HFFc6 (cell line): ENCODE measurements at places on chromosomes 5 and 9. TPM values are rescaled to one million over a fixed set of nuclear protein-coding genes. Genes with fewer than 3 reads are reported as not detected.

Gene PRELID2
- 4.0 to 7.0 TPM (median 5.0 TPM) in 3 replicates for total RNA-seq

GRCh38 chr9:85137696-85138095, 468.2 kb downstream of the NTRK2 start:
- DNase-seq, result no peak

Gene CTXN3
- total RNA-seq, result not detected in 3 replicates

GRCh38 chr5:141878186-141878710, at the start of gene PCDH1:
TSS of gene PCDH1 (minus strand) at chr5:141878410. CDS start at chr5:141878262, 148 bp downstream.
- no peak for DNase-seq

DNA sequence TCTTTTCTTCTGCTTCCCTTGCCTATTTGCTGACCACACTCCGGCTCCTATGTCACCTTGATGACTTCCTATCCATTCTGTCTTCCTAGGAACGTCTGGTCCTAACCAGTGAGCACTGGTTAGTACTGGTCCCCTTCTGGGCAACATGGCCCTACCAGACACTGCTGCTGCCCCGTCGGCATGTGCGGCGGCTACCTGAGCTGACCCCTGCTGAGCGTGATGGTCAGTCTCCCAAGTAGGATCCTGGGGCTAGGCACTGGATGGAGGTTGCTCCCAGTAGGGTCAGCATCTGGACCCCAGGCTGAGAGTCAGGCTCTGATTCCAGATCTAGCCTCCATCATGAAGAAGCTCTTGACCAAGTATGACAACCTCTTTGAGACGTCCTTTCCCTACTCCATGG, 2.2 kb downstream of the GALT start:
- no peak for DNase-seq

DNA sequence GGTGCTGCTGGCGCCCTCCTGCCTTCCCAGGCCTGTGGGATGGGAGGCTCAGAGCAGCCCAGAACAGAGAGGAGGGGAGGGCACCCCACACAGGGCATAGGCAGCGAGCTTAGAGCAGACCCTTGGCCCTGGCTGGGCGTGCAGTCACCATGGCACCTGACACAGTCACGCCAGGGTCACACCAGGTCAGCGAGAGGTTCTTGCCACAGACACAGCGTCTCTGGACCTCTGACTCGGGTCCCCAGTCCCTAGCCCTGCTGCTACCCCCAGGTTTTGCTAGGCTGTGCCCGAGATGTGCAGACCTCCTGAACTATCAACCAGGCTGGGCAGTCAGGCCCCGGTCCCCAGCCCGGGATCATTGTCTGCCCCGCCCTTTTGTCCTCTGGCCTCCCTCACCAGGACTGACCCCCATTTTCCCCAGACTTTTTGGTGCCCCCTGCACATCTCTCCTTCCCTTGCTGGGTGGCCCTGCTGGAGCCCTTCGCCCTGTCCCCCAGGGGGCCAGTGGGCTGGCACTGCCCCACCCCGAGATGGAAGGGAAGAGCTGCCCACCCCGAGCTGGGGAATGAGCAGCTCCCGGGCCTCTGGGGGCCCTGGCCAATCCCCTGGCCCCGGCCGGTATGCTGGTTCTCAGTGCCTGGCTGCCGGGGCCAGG, 24.5 kb upstream of the NOTCH1 start:
- DNase-seq, result no peak

Gene SLC25A48
- not detected in 2 replicates for total RNA-seq

GRCh38 chr5:102498271-102499034, at the start of gene SLCO6A1:
TSS of gene SLCO6A1 (minus strand) at chr5:102499001. CDS start at chr5:102498844, 157 bp downstream.
- DNase-seq, result no peak

DNA sequence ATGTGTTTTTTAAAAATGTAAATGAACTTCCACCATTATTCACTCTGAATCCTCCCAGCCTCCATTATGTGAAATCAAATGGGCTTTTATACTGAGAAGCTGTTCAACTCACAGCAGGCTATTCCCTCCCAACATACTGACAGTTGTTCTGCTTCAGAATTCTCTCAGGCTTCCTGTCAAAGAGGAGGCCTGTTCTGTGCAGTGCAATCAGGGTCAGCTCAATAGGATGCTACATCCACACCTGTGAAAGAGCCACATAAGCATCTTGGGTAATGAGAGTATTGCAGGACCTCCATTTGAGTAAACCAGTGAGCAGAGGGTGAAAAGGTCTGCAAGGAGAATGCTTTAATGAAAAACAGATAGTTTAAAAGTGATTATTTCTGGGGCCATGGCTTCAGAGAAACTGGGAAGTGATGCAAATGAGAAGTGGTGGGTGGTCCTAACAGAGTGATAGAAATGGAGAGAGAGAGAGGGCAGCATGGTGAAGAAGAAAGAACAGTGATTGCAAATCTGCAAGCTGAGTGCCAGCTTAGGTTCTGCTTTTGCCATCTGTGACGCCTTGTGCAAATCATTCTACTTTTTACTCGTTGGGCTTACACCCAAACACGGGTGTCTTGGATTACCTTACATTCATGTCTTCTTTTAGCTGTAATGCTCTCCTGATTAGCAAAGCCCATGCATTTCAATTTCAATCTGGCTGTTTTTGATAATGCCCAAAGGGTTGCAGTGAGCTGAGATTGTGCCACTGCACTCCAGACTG, 202.5 kb upstream of the NMUR2 start:
- no peak for DNase-seq

Gene C7
- total RNA-seq, result not detected in 3 replicates

GRCh38 chr9:127569886-127570401, 42.1 kb upstream of the STXBP1 start:
- DNase-seq, result no peak

DNA sequence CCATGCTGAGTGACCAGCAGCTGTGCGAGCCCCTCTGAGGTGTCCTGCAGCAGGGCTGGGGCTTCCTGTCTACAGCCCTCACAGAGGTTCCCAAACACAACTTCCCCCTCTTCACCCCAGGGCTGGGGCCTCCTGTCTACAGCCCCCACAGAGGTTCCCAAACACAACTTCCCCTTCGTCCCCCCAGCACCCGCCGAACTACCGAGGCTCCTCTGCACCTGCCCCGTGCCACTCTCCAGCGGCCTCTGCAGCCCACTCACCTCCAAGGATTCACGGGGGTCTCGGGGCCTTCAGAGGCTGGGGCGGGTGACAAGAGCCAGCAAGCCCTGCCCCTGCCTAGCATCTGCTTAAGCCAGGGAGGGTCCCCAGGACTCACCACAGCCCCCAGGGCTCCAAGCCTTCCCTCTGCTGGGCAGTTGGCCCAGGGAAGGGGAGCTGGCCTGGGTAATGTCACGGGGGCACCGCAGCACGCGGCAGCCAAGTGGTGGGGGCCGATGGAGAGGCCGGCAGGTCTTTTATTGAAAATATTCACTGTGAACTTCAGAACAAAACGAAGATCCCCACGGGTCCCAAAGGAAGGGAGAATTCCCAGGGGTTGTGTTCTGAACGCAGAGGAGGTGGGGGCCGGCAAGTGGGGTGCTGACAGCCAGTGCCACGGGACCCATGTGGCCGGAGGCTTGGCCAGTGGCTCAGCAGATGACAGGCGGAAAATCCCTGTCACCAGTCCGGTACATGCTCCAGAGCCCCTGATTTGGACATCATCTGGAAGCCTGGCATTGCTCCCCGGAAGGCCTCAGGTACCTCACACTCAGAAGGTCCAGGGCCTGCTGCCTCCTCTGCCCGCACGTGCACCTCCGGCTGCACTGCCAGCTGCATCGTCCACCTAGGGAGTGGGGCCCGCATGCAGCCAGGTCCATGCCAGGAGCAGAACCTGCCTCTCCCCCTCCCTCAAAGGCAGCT, 125.3 kb downstream of the ADAMTS2 start:
- DNase-seq, result no peak

Gene ZER1
- total RNA-seq, result 39.4 to 47.6 TPM (median 41.3 TPM) in 3 replicates

- DNase-seq, result peak; percentile 30
Observed at GRCh38 chr5:34563931-34564709, 92.0 kb upstream of the RAI14 start.

DNA sequence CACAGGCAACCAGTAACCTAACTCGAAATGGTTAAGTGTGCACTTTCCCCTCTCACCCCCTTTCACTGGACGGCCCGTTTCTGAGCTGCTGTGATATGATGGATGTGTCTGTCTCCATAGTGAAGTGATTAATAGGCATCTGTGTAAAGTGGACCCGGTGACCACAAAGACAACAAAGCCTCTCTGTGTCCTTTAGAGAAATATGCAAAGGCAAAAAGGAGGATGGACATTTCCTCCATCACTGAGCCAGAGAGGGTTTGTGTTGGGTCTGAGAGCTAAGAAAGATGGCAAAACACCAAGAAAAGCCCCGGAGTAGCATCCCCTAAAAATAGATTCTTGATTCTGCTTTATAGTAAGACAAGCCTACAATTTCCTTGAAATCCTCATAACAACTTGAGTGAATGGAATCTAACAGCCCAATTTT, 120.6 kb downstream of the SEMA6A start:
- no peak for DNase-seq

GRCh38 chr9:136232969-136233368, 12.6 kb downstream of the QSOX2 start:
- no peak for DNase-seq

DNA sequence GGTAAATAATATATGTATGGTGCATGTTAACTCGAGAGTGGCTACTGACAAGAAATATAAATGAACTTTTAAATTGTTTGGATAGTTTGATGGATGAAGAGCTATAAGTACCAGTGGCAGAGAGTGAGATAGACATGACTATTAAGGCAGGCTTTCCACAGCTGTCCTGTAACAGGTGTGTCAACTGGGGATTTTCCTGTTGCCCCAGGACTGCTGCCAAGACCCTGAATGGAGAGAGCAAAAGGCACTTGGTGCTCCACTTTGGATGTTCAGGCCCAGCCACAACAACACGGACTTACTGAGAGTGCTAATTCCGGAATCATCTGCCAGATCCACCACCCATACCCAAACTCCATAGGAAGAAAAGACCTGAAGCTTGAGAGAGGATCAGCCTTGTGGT, 215.1 kb downstream of the SEC61B start:
- DNase-seq, result no peak

- no peak for DNase-seq
Observed at GRCh38 chr5:157390133-157390532, 69.9 kb upstream of the NIPAL4 start.

GRCh38 chr9:19511694-19512093, 102.9 kb downstream of the ACER2 start:
- no peak for DNase-seq

DNA sequence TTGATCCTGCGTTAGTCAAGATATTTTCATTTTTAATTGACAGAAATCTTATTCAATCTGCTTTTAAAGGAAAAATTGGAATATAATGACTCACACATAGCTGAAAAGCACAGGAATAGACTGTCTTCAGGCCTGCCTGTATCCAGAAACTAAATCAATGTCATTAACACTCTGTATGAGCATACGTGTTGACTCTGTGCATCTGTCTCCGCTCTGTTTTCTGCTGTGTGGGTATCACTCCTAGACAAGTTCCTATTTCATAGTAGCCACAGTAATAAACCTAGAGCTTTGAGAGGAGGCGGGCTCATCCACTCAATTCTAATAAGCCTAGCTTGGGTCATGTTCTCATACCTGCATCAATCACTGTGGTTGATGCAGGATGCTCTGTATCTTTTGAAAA, 267.6 kb downstream of the KCTD16 start:
- DNase-seq, result no peak

DNA sequence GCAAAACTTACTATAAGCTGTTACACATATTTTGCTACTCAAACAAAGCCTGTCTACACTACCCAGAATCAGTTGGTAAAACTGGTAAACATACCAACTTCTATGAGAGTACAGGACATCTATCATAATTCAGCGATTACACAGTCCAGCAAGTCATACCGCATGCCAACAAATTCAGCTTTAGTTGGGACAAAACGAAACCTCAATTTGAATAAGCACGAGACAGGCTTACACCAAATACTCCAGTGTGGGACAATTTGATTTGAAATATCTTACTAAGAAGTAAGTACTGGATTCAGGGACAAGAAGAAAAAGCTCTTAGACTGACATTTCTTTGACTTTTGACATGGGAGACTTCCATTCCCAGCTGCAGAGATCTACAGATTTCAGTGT, 2.0 kb downstream of the NRG2 start:
- no peak for DNase-seq

Gene PRUNE2
- 0.26 TPM in 1 of 2 replicates, not detected in the other for total RNA-seq

- DNase-seq, result peak; percentile 37
Observed at GRCh38 chr5:15821506-15821905, 321.5 kb downstream of the FBXL7 start.

Gene ST6GALNAC4
- 24.8 to 29.8 TPM (median 29.3 TPM) in 3 replicates for total RNA-seq

DNA sequence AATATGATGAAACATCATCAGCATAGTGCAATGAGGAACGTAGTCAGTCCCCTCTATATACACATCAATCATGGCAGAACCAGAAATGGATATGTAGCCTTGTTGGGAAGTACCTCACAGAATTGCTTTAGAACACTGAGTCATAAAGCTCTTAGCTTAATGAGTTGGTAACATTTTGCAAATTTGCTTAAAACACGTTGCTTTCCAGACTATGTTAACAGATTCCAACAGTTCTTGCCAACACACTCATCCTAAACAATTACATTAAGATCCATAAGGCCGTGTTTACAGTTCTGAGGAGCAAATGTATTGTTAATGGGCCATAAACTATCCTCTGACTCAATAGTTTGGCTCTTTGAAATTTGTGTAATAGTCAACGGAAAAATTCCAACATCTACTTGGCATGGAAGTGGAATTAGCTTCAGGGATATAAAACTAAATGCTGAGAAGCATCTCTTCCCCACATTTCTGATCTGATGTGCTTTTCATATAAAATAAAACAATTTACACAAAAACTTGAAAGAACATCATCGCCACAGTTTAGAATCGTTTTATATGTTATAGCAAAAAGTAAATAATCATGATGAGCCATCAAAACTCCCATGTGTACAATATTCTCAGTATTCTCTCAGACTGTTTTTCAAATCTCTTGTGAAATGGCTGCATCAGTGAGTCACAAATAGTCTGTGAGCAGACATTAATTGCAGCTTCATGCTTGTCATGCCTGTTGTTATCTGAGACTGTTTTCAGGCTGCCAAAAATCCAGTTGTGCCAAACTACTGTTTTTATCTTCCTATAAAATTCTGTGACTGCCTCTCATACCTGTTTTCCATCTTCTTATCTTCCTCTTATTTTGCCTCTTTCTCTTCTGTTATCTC, 291.9 kb downstream of the COX7C start:
- peak; percentile 89 for DNase-seq

- DNase-seq, result no peak
Observed at GRCh38 chr5:22352493-22352892, 500.7 kb downstream of the CDH12 start.

DNA sequence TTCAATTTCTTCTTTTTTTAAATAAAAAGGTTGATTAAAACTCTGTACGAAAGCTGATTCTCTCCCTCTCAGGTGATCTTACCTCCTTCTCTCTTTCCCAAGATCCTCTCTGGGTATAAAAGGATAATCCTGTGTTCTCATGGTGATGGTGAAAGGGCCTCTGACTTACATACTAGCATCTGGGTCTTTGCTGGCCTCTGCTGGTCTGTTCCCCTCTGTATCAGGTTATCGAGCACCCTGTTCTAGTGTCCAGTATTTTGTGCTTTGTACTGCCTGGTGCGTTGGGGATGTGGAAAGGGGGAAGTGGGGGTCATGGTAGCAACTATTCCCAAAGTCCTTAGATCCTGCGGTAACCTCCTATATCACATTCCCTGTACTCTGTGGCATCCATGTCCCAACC, 328.9 kb downstream of the NR2F1-AS1 start:
- no peak for DNase-seq

Gene TMEM174
- not detected in 3 replicates for total RNA-seq

GRCh38 chr9:123191260-123191659, 77.1 kb downstream of the STRBP start:
- no peak for DNase-seq
